ENCODE measurements at places on chromosomes 5 and 9.

DNA sequence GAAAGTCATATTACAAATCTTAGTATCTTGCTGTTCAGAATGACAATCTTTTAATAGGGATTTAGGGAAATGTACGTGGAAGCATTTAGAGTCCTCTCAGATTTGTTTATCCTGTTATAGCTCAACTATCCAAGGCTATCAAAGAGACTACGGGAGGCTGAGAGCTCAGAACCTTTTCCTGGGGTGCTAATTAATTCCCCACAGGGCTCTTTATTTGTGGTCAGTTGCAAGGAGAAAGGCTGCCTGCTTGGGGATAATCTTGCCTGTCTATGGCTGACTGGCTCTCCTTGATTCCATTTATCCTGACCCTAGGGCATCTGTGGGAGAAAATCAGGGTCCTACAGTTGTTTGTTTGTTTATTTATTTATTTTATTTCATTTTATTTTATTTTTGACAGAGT, 28.0 kb upstream of the RPS23 start:
- DNase-seq: no peak

DNA sequence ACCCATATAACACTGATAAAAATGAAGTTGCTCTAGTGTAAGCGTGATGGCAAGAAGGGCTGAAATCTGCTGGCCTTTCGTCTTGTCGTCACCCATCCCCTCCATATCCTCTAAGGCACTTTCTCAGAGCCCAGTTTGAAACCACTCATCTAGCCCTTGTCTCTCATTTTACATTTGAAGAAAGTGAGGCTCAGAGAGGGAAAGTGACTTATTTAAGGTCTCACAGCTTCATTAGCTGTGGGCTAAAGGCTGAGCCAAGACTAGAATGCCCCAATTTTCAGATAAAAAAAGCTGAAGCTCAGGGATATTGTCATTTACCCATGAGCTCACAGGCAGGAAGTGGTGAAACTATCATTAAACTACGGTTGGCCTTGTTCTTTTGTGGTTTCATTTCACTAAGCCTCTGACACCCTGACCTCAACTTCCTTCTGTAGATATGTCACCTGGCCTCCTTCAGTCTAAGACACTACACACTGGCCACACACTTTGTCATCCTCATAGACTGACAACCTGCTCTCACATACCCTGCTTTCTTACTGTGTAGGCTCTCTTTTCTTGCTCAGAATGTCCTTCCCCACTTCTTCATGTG, 176.7 kb upstream of the DMAC1 start:
- DNase-seq: no peak

DNA sequence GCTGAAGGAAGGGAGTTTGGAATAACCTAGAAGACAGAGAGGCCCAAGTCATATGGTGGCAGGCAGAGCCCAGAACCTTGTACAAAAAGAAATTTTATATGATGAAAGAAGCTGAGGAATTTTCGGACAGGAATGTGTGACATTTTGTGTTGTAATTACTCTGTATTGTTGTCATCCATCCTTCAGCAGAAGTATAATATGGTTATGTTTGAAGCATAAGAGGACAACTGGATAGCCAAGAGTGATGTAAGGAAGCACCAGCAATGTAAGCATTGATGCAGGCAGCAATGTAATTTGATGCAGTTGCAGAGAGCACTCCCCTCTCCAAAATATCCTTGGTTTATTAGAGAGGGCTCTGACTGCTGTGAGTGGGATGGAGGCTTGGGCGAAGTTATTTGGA, 19.1 kb upstream of the SNX2 start:
- DNase-seq: no peak

DNA sequence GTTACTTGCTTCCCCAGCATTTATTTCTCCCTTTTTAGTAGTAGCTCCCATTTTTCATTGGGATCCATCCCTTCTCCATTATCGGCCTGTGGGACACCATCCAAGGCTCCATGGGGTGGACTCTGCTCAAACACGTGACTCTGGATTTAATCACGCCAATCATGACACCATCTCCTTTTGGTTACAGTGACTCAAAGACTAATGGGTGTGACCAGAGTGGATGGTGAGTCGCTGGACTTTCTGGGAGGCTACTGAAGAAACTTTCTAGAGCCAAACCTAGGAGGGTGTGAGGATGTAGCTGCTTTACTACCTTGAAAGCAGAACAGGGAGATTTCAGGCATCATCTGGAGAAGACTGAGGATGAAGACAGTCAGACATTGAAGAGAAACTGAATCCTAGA, 93.1 kb downstream of the PJA2 start:
- no peak for DNase-seq
